Activated naive CD4-positive, alpha-beta T cell (primary cell): ENCODE measurements at places on chromosomes 13 and 19.

DNA sequence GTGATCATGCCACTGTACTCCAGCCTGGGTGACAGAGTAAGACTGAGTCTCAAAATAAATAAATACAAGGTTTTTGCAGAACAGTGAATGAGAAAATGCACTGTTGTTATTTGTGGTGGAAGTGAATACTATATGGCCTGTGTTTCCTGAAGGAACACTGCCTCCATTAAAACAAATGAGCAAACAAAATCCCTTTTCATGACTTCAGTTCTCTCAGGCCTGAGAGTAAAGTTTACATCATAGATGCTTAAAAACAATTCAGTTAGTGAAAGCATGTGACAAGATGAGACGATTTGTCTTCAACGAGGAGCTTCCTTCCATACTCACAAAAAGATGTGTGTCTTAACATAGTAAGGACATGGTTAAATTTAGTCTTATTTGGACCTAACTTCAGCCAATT is 14.4 kb downstream of the SPINT2 start:
- DNase-seq, result no peak

- DNase-seq, result no peak
These were observed 1338.8 kb upstream of the MIR17HG start for GRCh38 chr13:90008707-90009149.

DNA sequence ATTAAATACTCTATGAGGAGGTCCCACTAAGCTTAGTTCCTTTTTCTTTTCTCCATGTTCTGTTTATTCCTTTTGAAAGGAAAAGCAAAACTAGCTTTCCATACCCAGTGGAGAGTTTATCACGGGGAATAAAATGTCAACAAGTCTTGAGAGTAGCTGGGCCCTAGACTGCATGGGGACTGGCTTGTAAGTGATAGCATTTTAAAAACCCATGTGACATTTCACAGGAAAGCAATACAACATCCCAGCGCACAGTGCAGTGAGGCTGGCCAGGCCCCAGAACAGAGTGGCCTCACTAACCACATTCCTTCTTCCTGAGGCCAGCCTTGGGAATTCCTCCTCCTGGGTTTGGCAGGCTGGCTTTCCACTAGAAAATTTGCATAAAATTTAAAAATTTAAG is 149.8 kb downstream of the DLEU7 start:
- no peak for DNase-seq

DNA sequence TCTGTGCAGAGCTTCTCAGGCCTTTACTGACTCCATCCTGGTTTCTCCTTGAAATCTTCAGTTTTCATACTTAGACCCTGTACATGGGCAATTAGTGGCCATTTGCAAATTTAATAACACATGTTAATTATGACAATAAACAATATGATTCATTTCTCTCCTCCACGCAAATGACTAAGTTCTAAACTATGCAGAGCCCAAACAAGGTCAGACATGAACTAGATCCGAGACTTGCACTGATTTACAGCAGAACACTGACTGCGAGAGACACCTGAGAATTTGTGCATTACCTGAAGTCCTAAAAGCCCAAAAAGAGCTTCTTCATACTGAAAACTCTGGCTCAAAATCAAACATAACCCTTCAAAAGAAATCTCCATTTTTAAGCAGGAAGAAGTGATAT is 521.8 kb downstream of the MYO16 start:
- no peak for DNase-seq

DNA sequence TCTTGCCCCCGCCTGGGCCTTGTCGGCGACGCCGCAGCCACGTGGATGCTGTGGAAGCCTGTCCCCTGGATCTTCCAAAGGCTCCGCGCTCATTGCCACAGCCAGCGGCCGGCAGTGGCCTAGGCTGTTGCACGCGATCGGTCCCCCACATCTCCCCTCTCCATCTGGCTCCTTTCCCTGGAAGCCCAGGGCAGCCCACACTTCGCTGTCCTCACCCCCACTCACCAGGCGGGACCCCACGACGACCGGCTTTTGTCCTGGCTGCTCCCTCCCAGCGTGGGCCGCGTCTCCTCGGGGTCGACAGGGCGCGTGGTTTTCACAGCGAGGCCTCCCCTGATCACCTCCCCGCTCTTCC is 605 bp upstream of the TEX30 start:
- no peak for DNase-seq

- DNase-seq, result no peak
These were observed 1981.0 kb upstream of the PRR20A start for GRCh38 chr13:55159765-55160164.

- DNase-seq, result no peak
These were observed 15.5 kb downstream of the MKNK2 start for GRCh38 chr19:2035590-2035991.

DNA sequence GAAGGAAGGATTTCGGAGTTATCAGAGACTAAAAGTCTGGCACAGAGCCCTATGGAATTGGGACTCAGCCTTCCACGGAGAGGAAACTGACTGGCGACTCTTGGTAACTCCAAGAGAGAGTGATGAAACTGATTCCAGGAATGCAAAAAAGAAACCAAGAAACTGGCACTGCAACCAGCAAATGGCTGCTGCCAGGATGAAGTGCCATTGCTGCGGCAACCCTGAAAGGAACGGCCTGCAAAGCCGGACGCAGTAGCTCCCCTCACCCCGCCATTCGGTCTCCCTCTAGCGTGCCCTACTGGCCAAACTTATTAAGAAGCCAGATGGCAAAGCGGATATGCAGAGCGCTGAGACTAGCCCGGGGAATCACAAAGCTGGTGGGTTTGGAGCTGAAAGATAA is 236.0 kb downstream of the PCDH9 start:
- no peak for DNase-seq

DNA sequence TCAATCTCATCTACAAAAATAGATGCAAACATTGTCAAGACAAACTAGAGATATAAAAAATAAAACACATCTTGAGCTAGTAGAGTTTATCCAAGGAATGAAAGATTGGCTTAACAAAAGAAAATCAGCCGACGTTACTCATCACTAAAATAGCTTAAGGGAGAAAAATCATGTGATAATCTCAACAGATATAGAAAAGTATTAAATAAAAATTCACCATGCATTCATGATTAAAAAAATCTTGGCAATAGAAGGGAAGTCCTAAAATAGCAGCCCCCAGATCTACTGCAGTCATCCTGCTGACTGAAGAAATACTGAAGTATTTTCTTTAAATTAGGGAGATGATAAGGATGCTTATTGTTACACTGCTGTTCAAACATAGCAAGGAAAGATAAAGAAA is 12.6 kb upstream of the DCLK1 start:
- no peak for DNase-seq

- no peak for DNase-seq
These were observed 630 bp downstream of the PNPLA6 start for GRCh38 chr19:7535998-7536695.

GRCh38 chr13:29106651-29107050 is 286.5 kb downstream of the MTUS2 start:
- no peak for DNase-seq

DNA sequence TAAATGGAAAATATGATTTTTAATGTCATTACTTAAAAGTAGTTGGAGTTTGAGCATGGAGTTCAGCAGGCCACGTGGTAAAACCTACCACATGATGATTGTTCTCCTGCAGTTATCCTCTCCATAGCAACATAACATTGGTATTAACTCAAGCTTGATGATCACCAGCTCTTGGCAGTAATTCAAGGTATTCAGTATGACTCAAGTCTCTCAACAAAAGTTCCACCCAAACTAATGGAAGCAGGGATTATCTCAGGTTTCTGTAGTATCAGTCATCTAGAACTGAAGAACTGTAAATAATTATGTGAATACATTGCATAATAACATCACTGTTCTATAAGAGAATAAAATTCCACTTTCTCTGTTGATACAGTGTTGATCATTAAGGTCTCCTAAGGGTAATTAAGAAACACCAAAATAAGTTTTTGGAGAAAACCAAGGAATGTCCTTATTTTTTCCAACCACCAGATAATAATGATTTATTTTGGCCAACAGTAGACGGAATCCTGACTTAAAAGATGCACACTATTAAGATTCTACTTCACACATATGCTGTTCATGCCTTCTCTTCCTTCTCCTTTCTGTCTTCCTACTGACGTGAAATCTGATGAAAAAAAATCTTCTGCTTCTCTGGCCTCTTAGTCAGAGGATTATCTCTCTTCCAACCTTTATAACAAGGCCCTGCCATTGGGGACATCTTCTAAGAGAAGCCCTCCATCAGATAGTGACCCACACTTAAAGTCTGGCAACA is 1092.3 kb downstream of the EFNB2 start:
- DNase-seq, result no peak

- no peak for DNase-seq
These were observed 1239.5 kb downstream of the PCDH9 start for GRCh38 chr13:65990684-65991083.

- DNase-seq, result no peak
These were observed 13.5 kb upstream of the PTOV1 start for GRCh38 chr19:49837425-49837824.

DNA sequence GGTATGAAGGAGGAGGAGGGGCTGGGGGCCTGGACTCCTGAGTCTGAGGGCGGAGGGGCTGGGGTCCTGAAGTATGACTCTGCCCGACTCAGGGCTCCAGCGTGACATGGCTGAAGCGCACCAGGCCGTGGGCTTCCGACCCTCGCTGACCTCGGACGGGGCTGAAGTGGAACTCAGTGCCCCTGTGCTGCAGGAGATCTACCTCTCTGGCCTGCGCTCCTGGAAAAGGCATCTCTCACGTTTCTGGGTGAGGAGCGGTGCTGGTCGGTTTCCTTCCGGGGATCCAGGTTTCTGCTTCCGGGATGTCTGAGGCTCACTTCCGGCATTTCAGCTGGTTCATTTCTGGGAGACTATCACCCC is 1.2 kb downstream of the CPT1C start:
- no peak for DNase-seq

- DNase-seq, result no peak
These were observed 522.1 kb downstream of the SUCLA2 start for GRCh38 chr13:47478985-47479384.

DNA sequence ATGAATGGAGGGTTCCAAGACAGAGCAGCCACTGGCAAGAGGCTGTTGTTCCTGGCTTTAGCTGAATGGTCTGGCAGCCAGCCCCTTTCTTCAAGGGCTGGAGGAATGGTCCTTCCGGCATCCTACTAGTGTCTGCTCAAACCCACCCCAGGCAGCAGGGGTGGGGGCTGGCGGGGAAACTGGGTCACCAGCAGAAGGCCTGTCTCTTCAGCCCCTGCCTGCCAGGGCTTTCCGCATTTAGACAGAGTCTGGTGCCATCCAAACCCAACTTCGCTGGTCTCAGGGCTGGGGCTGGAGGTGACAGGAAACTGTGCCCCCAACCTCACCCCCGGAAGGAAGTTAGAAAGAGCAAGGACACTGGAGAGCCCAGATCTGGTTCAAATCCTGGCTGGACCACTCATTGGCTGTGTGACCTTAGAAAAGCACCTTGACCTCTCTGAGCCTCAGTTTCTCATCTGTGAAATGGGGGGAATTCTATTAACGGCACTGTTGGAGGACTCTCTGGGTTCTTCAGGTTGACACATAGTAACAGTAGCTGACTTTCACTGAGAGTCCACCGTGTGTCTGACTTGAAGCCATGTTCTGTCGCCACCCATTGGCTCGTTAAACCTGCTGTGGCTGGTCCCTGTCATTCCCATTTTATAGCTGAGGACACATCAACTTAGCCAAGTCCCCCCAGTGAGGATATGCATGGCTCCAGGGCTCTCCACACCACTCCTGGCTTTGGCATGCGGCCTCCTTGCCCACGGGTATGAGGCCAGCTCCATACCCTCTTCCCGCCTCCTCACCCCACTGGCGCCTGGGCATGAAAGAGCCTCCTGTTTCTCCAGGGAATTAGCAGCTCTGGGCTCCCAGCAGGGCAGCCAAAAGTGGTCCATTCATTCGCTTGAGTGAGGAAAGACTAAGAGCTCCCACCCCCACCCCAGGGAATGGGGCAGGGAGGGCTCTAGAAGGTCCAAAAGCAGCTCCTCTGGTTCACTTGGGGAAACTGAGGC is 2.5 kb upstream of the NR2C2AP start:
- DNase-seq, result no peak

GRCh38 chr19:20315543-20315942 is 148.5 kb downstream of the ZNF486 start:
- DNase-seq, result no peak

DNA sequence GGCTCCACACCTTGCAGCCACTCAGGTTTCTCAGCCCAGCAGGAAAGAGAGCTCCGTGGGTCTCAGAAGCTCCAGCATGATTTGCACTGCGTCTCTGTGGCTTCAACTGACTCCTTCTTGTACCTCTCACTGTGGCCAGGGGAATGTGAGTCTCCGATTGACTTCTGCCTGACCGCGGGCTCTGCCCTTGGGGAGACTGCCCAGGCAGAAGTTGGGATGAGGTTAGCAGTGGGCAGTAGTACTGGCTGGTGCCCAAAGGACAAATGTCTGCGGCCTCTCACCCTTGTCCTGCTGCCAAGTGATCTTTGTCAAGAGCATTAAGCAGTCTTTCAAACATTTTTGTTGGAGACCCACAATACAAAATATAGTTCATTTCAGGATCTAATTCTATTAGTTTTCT is 34.4 kb upstream of the FXYD3 start:
- no peak for DNase-seq

GRCh38 chr13:109750221-109750775 is 36.1 kb downstream of the IRS2 start:
- DNase-seq, result no peak

DNA sequence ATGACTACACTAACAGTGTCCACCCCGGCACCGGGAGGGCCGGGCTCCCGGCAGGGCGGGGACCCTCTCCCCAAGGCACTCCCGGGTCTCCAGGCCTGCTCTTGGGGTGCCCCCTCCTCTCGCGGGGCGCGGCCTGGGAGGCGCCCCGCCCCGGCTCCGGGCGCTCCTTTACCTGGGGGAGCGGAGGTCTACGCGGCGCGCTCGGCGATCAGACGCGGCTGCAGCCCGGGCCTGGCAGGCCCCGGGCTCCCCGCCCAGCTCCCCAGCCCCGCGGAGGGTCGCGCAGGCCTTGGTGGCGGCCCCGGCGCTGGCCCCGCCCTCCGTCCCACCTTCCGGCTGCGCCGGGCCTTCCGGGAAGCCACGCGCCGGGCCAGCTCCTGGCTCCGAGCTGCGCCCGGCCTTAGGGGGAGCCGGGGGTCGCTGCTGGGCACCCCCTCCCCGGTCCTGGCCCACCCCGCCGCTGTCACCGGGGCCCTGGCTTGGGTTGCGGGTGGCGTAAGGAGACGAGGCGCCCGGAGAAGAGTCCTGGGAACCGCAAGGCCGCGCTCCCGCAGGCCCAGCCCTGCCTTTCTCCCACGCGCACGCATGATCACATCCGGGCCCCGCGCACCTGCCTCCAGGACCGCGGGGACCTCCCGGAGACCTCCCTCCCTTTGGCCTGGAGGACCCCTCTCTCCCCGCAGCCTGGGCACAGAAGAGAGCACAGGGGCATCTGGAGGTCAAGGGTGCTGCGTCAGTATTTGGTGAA is at the start of gene C19orf12:
Gene C19orf12 (minus strand): TSS at position 309 of the 748 bp plus-strand sequence. CDS start 6,848 bp downstream, outside the sequence.
- peak; percentile 48 for DNase-seq

DNA sequence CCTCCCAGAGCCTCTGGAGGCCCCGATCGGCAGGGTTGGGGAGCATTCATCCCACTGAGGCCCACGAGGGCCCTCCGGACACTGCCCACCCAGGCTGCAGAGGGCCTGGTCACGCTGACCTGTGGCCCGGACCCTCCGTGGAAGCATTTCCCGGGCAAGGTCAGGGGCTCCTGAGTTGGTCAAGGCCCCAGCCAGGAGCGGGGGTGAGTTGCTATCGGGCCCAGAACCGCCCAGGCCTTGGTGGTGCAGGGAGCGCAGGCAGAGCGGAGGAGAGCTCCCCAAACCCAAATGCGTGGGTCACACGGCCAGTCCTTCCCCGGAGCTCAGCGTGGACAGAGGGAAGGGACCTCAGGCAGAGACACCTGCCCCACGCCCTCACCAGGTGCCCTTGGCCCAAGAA is 25.7 kb downstream of the GPX4 start:
- no peak for DNase-seq
